ENCODE measurements at places on chromosomes 13 and 19. TPM values are rescaled to one million over a fixed set of nuclear protein-coding genes. Genes with fewer than 3 reads are reported as not detected.

CPB2 gene
- not detected for total RNA-seq

EXOC3L2 gene
- total RNA-seq: 1.3 TPM

KIR2DL3 gene
- total RNA-seq: not detected

PBX4 gene
- not detected for total RNA-seq

DAPK3 gene
- 144 TPM for total RNA-seq

ACTMAP gene
- 0.43 TPM for total RNA-seq

NECTIN2 gene
- 98.0 TPM for total RNA-seq

ZNF616 gene
- total RNA-seq: 10.7 TPM

ICAM5 gene
- total RNA-seq: under 0.01 TPM

ZNF491 gene
- total RNA-seq: 0.86 TPM

PALM3 gene
- not detected for total RNA-seq

POGLUT2 gene
- total RNA-seq: 18.0 TPM

DOCK6 gene
- total RNA-seq: 53.0 TPM

SYNGR4 gene
- not detected for total RNA-seq

ZNF577 gene
- total RNA-seq: 3.1 TPM

RGL3 gene
- 1.6 TPM for total RNA-seq

CRYL1 gene
- total RNA-seq: 40.3 TPM

TSSK6 gene
- total RNA-seq: 0.87 TPM

ZNF844 gene
- 1.5 TPM for total RNA-seq

C13orf42 gene
- total RNA-seq: not detected

CAPNS1 gene
- total RNA-seq: 451 TPM

TNFSF11 gene
- not detected for total RNA-seq

ANKLE1 gene
- total RNA-seq: 0.43 TPM

CYP4F2 gene
- total RNA-seq: 0.09 TPM

GGACT gene
- 3.9 TPM for total RNA-seq

TUBB4A gene
- not detected for total RNA-seq

GFY gene
- not detected for total RNA-seq

ATP4A gene
- total RNA-seq: not detected

CALR gene
- total RNA-seq: 1,781 TPM

GRIK5 gene
- total RNA-seq: not detected

FPR1 gene
- total RNA-seq: not detected

MYH14 gene
- total RNA-seq: 0.09 TPM

WDR87 gene
- not detected for total RNA-seq

ZNF888 gene
- total RNA-seq: 4.4 TPM

KLK15 gene
- not detected for total RNA-seq

SGCG gene
- total RNA-seq: not detected

KLF1 gene
- total RNA-seq: 0.09 TPM

MISP gene
- total RNA-seq: not detected

UFM1 gene
- total RNA-seq: 56.0 TPM

ZNF835 gene
- not detected for total RNA-seq

KPTN gene
- 2.7 TPM for total RNA-seq
